ENCODE measurements at places on chromosomes 7 and 10. TPM values are rescaled to one million over a fixed set of nuclear protein-coding genes. Genes with fewer than 3 reads are reported as not detected.

DNA sequence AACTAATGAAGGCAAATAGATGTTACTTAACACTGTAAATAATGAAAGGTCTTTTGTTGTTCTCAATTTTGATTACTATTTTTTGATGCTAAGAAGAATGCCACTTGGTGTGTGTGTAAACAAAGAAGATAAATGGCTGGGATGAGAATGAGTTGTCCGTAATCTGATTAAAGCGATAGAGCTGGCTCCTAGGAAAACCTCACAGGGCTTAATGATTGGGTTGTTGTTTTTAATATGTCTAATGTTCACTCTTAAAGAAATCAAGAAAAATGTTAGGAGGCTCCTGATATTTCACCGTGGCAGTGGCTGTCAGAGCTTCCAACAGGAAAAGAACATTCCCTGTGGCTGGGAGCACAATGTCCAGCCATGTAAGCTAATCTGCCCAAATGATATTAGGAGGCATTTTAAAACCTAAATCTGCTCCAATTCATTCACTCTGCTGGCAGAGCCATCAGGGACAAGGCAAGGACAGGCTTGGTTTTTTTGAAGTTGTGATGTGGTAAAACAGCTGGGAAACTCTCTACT is 243.9 kb downstream of the SNX10 start:
- no peak overlapping the region for H3K4me3 ChIP-seq
- H3K36me3 ChIP-seq, result no peaks in the 10 kb centered on the region
- H3K27me3 ChIP-seq, result peaks cover 19% of the 10 kb centered on the region
- H3K4me1 ChIP-seq, result no peaks in the 10 kb centered on the region

GRCh38 chr7:66326501-66327215 is 121.5 kb downstream of the TPST1 start:
- DNase-seq, result no peak
- no peaks in the 10 kb centered on the region for H3K27me3 ChIP-seq
- H3K36me3 ChIP-seq, result no peaks in the 10 kb centered on the region
- H3K4me3 ChIP-seq, result no peak overlapping the region
- no peak overlapping the region for H3K27ac ChIP-seq

DNA sequence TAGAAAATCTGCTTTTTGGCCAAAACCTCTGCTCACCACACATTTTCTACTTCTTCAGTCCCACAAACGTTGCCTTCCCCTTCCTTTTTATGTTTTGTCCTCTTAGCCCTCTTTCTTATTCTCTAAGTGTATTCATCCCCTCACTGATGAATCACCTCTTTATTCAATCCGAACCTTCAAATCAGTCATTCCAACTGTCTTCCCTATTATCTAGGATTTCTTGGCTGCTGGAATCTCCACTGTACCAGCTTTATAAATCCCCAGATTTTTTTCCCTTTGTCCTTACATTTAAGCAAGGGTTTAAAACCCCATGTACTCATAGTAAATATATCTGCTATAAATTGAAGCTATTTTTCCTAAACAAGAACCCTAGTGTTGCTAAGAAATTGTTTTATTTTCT is 176.9 kb downstream of the SEMA3A start:
- no peaks in the 10 kb centered on the region for H3K4me1 ChIP-seq
- no peaks in the 10 kb centered on the region for H3K36me3 ChIP-seq
- no peaks in the 10 kb centered on the region for H3K27me3 ChIP-seq
- no peak overlapping the region for H3K4me3 ChIP-seq

Gene IL6
- 4.2 TPM for total RNA-seq

Gene GIMAP4
- 64.7 TPM for total RNA-seq

Gene TMEM178B
- total RNA-seq, result 0.76 TPM
